ENCODE measurements at places on chromosomes 16 and 17.

GRCh38 chr16:57803134-57803990 is 1.1 kb upstream of the KIFC3 start:
- DNase-seq = no peak

DNA sequence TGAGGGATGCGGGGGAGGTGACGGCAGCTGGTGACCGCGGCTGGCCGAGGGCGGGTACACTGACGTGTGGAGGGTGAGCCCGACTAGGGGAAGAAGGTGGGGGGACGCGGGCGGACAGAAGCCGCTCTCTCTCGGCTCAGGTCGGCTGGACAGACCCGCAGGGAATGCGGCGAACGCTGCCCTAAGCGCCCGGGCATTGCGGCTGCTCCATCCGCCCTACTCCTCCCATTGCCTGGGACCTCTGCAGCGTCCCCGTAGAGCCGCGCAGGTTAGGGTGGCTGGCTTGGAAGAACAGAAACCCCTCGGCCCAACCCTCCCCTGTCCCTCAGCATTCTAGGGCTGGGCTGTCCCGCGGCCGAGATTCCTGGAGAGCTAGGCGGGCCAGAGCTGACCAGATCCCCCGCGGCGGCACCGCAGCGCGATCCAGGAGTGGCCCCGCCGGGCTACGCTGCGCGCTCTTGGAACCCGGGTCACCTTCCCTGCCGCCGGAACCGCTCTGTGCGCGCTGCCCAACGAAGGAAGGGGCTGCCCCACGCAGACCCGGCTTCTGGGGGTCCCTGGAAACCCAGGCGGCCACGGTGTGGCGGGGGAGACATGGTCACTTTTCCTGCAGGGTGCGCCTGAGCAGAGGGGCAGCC is 3.0 kb downstream of the DLX4 start:
- DNase-seq = no peak

GRCh38 chr16:80122115-80122514 is 418.7 kb upstream of the DYNLRB2 start:
- DNase-seq = no peak

- no peak for DNase-seq
Observed at GRCh38 chr17:4160294-4160859, 17.4 kb downstream of the CYB5D2 start.

- no peak for DNase-seq
Observed at GRCh38 chr17:6610011-6610410, 30.5 kb downstream of the KIAA0753 start.

DNA sequence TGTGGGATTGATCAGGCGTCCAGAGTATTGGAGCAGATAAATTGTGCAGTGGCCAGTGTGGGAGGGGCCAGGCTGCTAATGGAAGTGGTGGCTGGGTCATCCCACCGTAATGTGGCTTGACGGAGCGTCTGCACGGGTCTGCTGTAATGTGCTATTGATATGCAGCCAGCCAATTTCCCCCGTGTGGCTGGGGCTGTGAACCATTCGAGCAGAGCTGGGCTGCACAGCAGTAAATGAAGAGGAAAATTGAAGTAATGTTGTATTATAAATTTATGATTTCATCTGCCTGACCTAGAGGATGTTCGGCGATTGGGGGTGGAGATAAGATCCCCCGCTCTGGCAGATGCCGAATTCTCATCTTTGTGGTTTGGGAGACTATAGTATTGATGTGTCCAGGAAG is 121.5 kb downstream of the CCDC182 start:
- DNase-seq = no peak

GRCh38 chr17:31535581-31535981 is 144.1 kb downstream of the RAB11FIP4 start:
- no peak for DNase-seq

GRCh38 chr16:79628501-79628975 is 28.0 kb upstream of the MAF start:
- peak; percentile 6 for DNase-seq

GRCh38 chr16:49754495-49755312 is 101.2 kb downstream of the ZNF423 start:
- no peak for DNase-seq

GRCh38 chr17:81432941-81433340 is 37.7 kb downstream of the BAHCC1 start:
- no peak for DNase-seq

DNA sequence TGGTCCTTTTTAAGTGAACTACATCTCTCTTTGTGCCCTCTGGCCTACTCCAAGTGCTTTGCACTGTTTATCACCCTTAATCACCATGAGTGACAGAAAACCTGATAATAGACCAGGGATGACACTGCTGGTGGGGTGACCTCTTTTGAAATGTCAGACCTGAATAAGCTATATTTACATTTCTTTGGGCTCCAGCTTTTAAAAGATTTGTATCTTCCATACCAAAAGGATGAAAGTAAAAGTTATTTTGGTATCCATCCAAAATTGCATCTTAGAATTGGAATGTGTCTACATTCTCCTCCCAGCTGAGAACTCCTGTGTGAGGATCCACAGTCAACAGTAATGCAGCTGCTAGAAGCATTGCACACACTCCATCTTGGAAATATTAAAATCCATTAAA is 370.0 kb downstream of the CDH11 start:
- no peak for DNase-seq

DNA sequence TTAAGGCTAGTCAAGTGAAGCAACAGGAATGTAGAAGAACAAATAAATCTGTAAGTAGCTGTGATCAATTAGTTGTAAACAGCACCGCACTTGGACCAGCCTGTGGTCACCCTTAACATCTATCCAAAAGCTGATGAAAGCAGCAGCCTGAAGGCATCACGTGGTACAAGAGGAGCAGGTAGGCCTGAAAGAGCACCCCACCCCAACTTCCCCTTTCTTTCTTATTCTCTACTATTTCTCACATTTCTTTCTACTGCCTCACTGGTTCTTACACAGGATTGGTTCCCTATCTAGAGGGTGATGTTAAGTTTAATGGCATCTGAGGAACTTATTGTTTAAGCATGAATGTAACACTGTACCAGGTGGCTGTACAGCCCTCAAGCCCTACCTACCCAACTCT is 42.6 kb upstream of the CLEC18B start:
- DNase-seq = no peak

- no peak for DNase-seq
Observed at GRCh38 chr16:56984639-56985038, 4.7 kb upstream of the NLRC5 start.

DNA sequence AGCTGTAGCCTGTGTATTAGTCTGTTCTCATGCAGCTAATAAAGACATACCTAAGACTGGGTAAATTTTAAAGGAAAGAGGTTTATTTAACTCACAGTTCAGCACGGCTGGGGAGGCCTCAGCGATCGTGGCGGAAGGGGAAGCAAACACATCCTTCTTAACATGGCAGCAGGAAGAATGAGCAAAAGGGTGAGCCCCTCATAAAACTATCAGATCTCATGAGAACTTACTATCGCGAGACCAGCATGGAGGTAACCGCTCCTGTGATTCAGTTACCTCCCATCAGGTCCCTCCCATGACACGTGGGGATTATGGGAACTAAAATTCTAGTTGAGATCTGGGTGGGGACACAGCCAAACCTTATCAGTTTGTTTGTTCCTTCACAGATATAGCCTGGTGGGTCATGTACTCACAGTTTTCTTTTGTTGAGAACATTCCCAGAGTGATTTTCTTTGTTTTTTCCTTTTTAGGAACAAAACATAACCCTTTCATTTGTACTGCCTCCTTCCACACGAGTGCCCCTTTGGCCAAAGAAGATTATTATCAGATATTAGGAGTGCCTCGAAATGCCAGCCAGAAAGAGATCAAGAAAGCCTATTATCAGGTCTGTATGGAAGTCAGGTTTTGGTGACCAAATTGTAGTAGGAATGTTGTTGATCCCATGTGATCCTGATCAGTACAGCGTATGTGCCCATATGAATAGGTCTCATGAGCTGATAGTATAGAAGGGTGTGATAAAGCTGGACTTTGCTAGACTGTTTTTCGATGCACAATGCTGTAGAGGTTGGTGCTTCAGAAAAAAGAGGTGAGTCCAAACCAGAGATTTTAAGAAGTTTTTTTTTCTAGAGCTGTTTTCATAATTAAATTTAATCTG is 8.5 kb downstream of the DNAJA3 start:
- no peak for DNase-seq

DNA sequence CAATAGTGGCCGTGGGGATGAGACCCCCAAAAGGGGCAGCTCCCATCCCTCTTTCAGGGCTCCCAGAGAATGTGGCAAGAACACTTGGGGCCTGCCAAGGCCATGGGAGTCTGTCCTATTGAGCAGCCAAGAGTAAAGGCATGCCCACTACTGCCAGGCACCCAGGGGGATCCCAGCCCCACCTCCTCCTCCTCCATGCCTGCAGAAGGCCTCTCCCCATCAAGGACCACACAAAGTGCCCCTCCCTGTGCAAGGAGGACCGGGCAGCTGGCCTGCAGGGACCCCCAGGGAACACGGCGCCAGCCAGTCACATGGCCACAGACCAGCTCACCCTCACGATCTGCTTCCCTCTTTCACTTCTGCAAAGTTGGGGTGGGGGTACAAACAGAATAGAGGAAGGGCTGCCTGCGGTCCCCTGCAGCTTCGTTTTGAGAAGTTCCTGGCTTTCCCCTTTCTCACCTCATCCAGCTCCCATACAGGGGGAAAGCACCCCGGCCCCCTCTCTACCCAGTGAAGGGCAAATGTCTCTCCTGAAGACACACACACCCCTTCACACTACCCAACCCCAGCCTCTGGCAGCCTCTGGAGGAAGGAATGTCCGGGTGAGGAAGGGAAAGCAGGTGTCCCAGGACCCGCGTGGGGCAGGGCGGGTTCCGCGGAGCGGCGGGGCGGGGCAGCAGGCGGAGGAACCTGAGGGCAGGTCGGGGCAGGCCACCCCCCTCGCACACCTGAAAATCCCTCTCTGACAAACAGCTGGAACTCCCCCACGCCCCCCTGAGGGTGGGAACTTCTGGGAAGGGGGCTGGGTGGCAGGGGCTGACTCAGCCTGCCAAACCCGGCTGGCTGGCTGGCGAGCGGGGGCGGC is 2.0 kb downstream of the PPP1R9B start:
- DNase-seq = peak; percentile 56

GRCh38 chr17:79905832-79906231 is 66.6 kb upstream of the CBX4 start:
- no peak for DNase-seq

- DNase-seq = no peak
Observed at GRCh38 chr16:89691986-89692569, 5.6 kb downstream of the CDK10 start.

DNA sequence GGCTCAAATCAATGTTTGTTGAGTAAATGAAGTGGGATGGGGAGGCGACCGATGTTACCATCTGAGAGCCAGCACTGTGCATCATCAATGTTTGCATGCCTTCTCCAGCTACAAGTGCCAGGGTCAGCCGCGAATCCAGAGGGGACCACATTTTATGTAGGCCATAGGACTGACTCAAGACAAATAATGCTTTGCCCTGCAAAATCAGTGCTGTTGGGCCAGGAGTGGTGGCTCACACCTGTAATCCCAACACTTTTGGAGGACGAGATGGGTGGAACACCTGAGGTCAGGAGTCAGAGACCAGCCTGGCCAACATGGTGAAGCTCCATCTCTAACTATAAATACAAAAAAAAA is 53.1 kb upstream of the WSB1 start:
- no peak for DNase-seq

GRCh38 chr17:39939106-39939505 is 11.6 kb downstream of the LRRC3C start:
- no peak for DNase-seq

- no peak for DNase-seq
Observed at GRCh38 chr16:31093132-31093703, 1.4 kb downstream of the VKORC1 start.

DNA sequence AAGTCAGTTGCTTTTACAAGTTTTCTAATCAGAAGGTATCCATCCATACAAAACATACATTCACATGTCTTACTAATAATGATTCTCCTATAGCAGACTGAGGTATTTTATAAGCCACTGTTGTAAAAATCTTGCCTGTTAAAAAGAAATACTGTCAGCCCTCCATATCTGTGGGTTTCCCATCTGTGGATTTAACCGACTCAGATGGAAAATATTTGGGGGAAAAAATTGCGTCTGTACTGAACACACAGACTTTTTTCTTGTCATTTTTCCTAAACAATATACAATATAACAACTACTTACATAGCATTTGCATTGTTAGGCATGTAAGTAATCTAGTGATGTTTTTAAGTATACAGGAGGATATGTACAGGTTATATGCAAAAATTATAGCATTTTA is 90.4 kb downstream of the PARN start:
- no peak for DNase-seq

- DNase-seq = no peak
Observed at GRCh38 chr17:57605675-57606105, 139.4 kb downstream of the CCDC182 start.

DNA sequence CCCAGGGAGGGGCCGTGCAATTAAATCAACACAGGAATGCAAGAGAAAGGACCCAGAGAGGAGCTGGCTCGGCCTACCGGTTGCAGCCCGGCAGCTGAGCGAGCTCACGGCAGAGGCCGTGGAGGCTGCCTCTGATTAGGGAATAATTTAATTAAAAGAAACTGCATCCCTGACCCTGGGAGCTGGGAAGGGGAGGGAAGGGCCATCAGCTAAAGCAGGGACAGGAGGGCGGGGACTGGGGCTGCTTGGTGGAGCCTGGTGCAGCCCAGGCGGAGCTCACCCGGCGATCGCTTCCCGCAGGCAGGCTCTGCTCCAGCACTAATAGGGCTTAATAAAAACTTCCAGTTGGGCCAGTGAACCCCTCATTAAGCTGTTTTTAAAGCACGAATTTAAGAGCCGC is 43.4 kb downstream of the LMF1 start:
- no peak for DNase-seq

GRCh38 chr17:66677201-66677981 is 157.5 kb upstream of the CACNG5 start:
- DNase-seq = no peak

- peak; percentile 31 for DNase-seq
Observed at GRCh38 chr16:2983706-2984136, 3.5 kb upstream of the PKMYT1 start.

DNA sequence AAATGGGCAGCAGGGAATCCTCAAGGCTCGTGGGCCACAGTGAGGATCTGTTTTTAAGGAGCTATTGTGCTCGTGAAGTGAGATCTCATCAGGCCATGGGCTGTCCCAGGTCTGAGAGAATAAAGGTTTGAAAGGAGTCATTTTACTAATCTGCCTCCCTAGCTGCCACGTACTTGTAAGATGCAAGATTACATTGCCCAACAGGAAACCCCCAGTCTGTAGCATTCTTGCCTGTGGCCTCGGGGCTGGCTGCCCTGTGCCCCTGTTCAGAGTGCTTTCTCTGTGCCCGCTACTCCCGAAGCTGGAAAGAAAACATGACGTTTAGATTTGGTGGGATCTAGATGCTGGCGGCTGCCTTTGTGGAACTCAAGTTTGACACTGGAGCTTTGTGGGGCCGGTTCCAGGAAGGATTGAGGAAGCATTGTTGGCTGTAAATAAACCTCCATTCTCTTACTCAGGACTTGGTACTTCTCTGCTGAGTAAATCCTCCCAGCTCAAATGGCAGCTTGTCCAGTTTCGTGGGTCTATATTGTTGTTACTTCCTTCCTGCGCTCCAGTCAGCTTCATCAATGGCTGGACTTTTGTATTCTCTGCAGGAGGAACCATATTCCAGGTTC is 21.2 kb downstream of the SAP30BP start:
- DNase-seq = no peak

- DNase-seq = no peak
Observed at GRCh38 chr16:69013991-69014390, 91.5 kb upstream of the HAS3 start.
